ENCODE measurements at places on chromosomes 3 and 15.

- DNase-seq = no peak
Measured at GRCh38 chr3:135248213-135248612, 453.2 kb downstream of the EPHB1 start.

DNA sequence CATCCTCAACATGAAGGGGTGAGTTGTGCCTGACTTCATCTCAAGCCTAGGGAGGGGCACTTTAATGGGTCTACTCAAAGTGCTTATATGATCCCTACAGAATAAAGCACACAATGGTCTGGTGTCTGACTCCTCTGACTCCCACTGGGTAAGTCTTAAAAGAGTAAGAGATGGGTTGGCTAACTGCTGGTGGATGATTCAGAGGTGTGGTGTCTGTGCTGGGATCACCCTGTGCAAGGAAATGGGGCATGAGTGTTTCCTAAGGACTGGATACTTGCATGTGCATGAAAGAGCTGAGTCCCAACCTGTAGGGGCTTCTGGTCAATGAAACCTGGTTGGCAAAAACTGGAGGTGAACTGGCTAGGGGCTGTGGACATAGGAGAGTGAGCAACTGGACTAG is 158.8 kb downstream of the IL20RB start:
- no peak for DNase-seq

- peak; percentile 24 for DNase-seq
Measured at GRCh38 chr3:177944228-177944661, 592.0 kb upstream of the KCNMB2 start.

- DNase-seq = no peak
Measured at GRCh38 chr15:39598958-39599845, 18.3 kb downstream of the THBS1 start.

DNA sequence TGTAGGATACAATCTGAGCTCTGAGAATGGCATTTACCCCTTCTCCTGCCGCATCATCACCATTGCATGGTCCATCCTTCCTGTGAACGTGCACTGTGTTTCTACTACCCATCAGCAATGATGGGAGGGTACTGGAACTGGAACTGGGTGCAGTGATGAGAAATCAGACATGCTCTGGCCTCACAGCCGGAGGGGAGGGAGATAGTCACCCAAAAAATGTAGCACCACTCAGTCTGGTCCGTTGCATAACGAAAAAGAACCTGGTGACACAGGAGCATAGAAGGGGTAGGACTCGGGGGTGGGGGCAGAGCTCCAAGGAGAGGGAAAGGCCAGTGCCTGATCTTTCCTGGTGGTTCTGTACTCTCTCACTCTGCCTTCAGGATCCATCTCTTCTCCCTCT is 205.0 kb downstream of the RPLP1 start:
- no peak for DNase-seq

GRCh38 chr3:9806137-9806536 is 3.9 kb upstream of the TTLL3 start:
- no peak for DNase-seq

DNA sequence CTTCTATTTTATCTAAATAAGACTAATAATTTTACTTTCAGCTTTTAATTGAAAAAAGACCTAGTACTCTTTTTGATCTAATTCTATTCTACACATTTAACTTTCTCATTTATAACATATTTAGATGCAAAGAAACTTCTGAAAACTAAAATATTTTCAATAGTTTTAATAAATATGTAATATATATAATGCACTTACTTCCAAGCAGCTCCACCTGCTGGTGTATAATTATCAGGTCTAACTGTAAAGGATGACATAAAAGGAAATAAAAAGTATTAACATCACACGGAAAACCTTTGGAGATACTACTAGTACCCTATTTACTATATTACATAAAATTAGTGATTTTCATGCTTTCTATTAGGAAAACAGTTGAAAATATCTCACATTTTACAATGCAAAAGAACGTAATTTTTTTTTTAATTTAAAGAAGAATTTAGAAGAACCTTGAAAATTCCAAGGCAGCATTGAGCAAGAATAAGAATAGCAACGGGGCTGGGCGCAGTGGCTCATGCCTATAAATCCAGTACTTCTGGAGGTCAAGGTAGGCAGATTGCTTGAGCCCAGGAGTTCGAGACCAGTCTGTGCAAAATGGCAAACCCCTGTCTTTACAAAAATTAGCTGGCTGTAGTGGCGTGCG is 10.2 kb downstream of the PLSCR5 start:
- DNase-seq = no peak

- no peak for DNase-seq
Measured at GRCh38 chr3:51355891-51356578, 29.1 kb upstream of the MANF start.

DNA sequence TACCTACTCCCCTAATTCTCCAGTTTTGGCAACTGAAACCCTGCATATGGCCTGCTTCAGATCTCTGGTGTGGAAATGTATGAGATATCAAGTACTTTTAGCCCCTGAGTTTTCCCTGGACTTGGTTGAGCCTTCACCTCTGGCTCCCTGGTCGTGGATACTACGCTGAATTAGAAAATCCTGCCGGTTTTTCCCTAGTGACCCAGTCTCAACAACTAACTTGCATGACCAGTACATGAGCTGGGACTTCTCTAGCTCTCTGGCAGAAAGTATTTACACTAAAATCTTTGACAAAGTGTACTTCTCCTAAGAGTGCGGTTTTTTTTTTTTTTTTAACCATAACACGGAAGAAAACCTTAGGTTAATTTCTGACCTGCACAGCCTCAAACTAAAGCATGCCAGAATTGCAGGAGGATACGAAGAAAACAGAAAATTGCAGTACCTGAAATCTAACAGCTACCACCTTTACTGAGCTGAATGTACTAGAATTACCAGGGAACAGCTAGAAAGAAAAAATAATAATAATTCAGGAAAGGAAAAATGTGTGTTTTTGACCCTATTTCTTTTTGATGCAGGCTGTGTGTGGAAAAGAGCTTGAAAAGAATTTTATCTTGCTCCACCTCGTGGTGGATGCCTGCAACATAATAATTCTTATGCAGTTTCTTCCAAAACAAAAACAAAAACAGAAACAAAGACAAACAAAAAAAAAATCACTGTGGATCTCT is 165.6 kb downstream of the GMNC start:
- DNase-seq = no peak

- no peak for DNase-seq
Measured at GRCh38 chr15:63065262-63066221, 23.0 kb downstream of the TPM1 start.

DNA sequence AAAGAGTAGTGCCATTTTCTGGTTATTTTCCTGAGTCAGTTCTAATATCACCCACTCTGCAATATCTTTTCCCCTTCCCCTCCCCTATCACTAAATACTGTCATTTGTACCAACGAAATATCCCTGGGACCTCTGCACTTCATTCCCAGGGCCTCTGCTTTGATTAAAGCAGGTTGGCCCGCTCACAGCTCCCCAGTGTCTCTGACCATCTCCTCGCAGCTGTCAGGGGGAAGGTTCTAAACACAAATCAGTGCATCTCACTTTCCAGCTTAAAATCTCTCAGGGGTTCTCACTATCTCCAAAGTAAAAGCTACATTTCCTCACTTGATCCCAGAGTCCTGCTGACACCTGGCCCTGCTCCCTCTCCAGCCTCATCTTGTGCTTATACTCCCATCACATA is 28.1 kb upstream of the SLC35G2 start:
- no peak for DNase-seq

GRCh38 chr3:125622381-125622791 is 27.1 kb upstream of the OSBPL11 start:
- no peak for DNase-seq

GRCh38 chr3:113751141-113751540 is 4.3 kb downstream of the ATP6V1A start:
- DNase-seq = no peak

GRCh38 chr15:52424856-52425431 is 103.7 kb downstream of the MYO5A start:
- DNase-seq = no peak

DNA sequence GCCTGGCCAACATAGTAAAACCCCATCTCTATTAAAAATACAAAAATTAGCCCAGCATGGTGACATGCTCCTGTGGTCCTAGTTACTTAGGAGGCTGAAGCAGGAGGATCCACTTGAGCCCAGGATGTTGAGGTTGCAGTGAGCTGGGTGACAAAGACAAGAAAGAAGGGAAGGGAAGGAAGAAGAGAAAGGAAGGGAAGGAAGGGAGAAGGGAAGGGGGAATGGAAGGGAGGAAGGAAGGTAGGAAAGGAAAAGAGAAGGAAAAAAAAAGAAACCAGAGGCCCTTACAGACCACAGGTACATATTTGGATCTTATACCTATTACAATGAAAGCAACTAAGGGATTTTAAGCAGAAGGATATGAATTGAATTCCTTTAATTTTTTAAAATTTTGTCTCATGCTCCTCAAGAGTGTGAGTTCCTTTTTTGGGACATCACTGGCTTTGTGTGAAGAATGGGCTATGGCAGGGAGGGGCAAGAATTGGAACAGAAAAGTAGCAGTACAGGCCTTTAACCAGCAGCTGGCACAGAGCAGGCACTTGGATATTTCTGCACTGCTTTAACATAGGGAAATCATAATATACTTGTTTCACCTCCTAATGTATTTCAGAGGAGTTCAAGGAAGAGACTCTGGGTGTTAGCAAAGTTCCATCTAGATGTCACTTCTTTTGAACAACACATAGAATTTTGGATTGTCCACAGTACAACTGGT is 7.9 kb downstream of the RAB27A start:
- no peak for DNase-seq

GRCh38 chr3:71672340-71672739 is 52.9 kb downstream of the EIF4E3 start:
- no peak for DNase-seq

- DNase-seq = no peak
Measured at GRCh38 chr3:126107203-126107939, 23.4 kb upstream of the SLC41A3 start.

DNA sequence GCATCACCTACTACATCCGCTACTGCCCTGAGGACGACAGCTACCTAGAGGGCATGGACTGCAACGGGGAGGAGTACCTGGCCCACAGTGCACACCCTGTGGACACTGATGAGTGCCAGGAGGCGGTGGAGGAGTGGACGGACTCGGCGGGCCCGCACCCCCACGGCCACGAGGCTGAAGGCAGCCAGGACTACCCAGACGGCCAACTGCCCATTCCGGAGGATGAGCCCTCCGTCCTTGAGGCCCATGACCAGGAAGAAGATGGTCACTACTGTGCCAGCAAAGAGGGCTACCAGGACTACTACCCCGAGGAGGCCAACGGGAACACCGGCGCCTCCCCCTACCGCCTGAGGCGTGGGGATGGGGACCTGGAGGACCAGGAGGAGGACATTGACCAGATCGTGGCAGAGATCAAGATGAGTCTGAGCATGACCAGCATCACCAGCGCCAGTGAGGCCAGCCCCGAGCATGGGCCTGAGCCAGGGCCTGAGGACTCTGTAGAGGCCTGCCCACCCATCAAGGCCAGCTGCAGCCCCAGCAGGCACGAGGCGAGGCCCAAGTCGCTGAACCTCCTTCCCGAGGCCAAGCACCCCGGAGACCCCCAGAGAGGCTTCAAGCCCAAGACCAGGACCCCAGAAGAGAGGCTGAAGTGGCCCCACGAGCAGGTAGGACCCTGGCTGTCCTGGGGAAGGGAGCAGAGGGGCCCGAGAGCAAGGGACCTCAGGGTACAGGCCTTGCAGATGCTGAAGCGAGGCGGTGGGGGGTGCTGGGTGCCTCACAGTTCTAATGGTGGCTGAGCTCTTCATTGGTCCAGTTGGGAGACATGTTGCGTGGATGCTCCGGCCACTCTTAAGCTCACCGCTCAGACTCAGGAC is 168.6 kb downstream of the APBA2 start:
- DNase-seq = no peak

- DNase-seq = no peak
Measured at GRCh38 chr15:76327191-76328105, 9.1 kb upstream of the ISL2 start.

DNA sequence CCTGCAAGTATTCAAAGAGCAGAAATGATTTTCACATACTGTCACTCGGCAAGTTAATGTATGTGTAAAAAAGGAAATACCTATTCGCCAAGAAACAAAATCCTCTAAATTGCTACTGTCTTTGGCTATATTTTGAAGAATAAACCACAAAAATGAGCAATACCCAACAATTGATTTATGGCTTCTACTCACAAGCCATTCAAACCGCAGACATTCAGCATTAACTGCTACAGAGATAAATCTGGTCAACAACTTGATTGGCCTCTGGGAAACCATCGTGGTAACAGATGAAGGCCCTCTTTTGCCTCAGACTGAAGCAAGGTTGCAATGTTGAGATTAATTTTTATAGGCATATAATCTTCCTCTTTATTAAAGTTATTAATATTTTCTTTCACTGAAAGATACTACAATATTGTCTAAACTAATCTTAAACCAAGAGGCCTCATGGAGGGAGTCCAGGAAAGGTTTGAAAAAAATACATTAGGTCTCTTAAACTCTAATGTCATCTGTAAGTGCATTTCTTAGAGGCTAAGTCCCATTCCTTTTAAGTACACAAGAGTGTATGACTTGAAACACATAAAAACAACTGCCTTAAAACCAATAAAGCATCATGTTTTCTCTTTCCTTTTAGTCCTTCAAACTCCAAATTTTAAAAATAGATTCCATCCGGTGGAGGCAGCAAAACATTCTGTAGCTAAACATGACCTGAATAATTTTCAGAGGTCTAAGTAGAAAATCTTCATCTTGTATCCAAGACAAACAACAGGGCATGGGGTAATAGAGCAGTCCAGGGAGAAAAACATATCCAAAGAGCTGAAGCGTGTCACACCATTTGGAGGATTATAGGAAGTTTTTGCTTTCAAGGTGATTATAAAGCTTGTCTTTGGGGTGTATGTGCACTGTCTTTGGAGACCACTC is 162.4 kb upstream of the TGFBR2 start:
- no peak for DNase-seq

- DNase-seq = no peak
Measured at GRCh38 chr15:48887144-48887543, 9.2 kb downstream of the EID1 start.

DNA sequence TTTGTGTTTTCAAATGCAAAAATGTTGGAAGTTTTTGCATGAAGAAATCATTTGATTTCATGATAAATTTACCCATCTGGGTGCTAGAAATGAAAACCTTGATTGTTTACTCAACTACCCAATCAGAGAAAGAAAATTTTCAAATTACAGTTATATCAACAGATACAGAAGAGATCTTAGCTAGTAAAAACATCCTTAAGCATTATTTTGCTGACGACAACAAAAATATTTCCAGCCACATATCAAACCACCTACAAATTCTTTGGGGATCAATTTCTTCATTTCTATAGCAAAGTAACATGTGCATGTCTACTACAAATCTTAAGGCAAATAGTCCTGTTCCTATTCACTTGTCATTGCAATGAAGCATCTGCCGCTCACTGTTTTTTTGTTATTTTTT is 530.3 kb downstream of the ZIC1 start:
- DNase-seq = no peak

- no peak for DNase-seq
Measured at GRCh38 chr3:135911110-135911509, 54.4 kb upstream of the PPP2R3A start.

GRCh38 chr15:86161250-86161649 is 81.6 kb downstream of the AGBL1 start:
- DNase-seq = no peak

- no peak for DNase-seq
Measured at GRCh38 chr3:52792961-52793695, 1.5 kb upstream of the ITIH3 start.

- peak; percentile 57 for DNase-seq
Measured at GRCh38 chr3:141454906-141455602, 31.8 kb upstream of the RASA2 start.

Data from central memory CD4-positive, alpha-beta T cell (primary cell).